SK-MEL-5 (cell line): ENCODE measurements at places on chromosomes 1 and 21.

GRCh38 chr21:36260030-36260787, 59.8 kb upstream of the MORC3 start:
- peak; percentile 71 for DNase-seq

- DNase-seq = no peak
Observed at GRCh38 chr1:39759436-39759726, 11.8 kb downstream of the OXCT2 start.

GRCh38 chr1:150577557-150578271, 1.7 kb downstream of the MCL1 start:
- peak; percentile 64 for DNase-seq

- DNase-seq = no peak
Observed at GRCh38 chr1:13761883-13762282, 61.9 kb downstream of the PRDM2 start.

DNA sequence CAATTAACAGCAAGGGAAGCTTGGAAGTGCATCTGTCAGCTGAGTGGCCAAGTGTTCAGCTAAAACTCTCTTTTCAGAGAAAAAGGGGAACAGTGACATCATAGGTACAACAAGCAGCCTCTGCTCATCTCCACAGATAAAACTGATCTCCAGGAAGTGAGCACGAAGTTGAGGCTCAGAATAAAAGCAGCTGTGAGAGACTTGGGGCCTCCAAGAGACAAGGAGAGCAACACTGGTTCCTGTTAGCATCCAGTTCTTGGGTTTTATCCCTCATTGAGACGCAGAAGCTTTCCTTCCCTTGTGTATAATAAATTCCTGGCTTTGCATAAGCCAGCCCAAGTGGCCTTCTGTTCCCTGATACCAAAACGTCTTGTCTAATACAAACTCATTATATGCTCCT, 20.0 kb upstream of the CNN3 start:
- no peak for DNase-seq

GRCh38 chr1:153293480-153293775, 19.3 kb downstream of the PGLYRP3 start:
- DNase-seq = no peak

GRCh38 chr1:214566158-214567104, 15.0 kb upstream of the PTPN14 start:
- no peak for DNase-seq

DNA sequence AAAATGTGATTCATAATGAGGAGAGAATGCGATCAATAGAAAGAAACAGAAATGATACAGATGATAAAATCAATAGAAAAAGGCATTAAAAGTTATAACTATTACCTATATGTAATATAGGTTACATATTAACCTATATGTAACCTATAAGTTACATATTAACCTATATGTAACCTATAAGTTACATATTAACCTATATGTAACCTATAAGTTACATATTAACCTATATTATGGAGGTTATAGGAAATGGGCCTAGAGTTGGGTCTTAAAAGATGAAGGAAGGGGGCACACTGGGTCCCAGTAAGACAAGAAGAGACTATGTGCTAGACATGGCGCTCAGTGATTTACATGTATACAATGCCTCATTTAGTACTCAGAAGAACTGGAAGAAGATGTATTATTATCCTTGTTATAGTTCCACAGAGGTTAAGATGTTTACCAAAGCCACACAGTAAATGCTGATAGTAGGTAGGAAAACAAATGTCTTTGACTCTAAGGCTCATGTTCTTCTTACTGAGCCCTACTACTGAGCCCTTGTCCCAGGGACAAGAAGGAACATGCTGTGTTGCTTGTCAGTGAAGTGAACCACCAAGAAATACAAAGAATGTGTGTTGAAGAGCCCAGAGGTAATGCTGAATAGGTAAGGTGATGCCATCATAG, 444.6 kb upstream of the PLXNA2 start:
- DNase-seq = no peak

DNA sequence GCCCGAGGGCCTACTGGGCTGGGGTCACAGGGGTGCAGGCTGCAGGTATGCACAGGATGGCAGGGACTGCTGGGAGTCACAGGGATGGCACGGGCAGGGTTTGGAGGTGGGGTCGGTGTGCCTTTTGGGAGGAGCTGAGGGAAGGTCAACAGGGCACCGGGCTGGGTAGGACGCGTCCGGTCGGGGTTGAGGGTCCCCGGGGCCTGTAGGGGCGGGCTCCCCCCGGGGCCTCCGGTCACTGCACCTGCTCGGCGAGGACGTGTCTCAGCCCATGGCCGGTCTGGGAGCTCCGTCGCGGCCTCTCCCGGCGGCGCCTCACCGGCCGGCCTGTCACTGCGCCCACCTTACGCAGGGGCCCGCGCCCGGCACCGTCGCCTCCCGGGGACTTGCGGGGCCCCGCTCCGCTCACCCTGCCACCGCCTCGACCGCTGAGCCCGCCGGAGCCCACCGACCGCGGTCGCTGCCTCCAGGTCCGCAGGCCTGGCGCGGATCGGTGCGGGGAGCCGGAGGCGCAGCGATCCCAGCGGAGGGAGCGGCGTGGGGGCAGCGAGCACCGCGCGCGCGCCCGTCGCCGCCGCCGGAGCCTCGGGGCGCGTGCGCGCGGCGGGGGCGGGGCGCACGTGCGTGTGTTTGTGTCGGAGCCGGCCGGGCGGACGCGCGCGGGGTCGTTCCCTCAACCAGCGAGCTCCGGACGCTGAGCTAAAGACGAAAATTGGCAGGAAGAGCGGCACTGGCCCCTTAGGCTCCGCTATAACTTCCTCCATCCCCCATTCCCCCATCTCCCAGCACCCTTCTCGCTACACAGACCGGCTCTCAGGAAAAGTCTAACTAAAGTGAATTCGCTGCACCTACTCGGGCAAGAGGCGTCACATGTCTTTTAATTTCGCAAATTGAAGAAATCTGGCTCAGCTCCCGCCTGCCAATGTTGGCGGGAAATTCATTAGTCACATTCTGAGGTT, at the start of gene AMIGO1:
Gene AMIGO1, minus strand, starts transcription at position 552 of the 959 bp plus-strand sequence. CDS start 815 bp downstream, outside the sequence.
- peak; percentile 24 for DNase-seq

- DNase-seq = no peak
Observed at GRCh38 chr21:27371115-27371974, 404.5 kb upstream of the ADAMTS5 start.

- no peak for DNase-seq
Observed at GRCh38 chr21:39168800-39169199, 14.5 kb downstream of the PSMG1 start.

DNA sequence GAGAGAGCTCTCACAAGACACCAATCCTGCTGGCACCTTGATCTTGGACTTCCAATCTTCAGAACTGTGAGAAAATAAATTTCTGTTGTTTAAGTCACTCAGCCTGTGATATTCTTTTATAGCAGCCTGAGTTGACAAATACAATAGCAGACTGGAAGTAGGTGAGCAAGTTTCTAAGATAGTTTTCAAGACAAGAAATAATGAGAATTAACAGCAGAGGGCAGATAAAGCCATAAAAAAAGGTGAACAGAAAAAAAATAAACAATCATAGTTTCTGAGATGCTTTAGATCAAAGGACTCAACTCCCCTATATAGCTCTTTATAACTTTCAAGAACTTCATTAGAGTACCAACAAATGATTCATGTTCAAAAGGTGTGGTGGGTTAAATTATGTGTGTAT, 119.8 kb downstream of the PLPPR5 start:
- DNase-seq = no peak

DNA sequence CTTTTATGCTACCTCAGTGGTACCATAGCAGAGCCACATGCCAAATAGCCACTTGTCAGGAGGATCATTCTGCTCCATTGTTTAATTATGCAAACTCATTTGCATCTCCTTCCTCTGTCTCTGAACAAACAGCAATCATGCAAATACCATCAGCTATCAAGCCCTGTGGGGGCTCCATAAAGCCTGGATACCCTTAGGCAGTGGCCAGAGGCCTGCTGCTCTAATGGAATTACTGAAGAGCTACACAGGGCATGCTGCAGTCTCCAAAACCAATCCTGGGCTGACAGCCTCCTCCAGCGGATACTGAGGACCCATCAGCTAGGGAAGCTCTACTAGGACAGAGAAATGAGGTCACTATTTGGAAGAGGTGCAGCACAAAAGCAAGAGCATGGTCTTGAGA, 376.3 kb downstream of the KCNH1 start:
- DNase-seq = no peak

- no peak for DNase-seq
Observed at GRCh38 chr1:214330222-214330621, 49.3 kb downstream of the SMYD2 start.

DNA sequence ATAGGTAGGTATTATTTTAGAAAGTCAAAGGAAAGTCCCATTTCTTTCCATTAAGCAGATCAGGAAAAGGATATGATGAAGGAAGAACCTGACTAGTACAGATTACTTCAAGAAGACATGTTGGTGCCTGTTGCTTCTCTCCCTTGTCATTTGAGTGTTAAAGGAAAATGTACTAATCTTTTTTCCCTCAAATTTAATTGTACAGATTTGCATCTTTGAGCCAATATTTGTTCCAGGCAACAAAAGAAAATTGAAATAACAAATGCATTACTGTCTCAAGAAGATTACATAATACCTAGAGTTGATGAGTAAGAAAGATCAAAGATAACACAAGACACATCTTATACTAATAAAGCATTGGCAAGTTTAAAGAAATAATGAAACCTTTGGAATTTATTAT, 566.9 kb upstream of the ZP4 start:
- DNase-seq = no peak

GRCh38 chr21:44931137-44931500, 8.7 kb upstream of the SLX9 start:
- no peak for DNase-seq

DNA sequence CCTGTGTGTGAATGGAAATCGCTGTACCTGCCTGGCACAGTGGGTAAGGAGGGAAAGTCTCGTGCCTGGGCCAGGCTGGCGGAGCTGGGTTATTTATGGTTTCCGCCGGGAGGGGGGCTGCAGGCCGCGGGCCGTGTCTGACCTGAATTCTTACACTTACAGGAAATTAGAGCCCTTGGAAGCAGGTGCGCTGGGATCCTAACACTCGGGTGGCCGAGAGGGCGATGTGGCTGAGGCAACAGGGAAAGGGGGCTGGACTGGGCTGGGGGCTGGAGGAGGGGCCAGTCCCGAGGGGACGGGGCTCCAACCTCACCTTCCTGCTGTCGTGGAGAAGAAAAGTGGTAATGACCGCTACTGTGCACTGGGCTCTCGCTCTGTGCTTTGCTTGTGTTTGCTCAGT, 109.4 kb upstream of the WNT4 start:
- no peak for DNase-seq

- no peak for DNase-seq
Observed at GRCh38 chr1:222728746-222729145, 8.3 kb upstream of the FAM177B start.

- peak; percentile 53 for DNase-seq
Observed at GRCh38 chr1:7379441-7379971, 391.6 kb upstream of the VAMP3 start.

DNA sequence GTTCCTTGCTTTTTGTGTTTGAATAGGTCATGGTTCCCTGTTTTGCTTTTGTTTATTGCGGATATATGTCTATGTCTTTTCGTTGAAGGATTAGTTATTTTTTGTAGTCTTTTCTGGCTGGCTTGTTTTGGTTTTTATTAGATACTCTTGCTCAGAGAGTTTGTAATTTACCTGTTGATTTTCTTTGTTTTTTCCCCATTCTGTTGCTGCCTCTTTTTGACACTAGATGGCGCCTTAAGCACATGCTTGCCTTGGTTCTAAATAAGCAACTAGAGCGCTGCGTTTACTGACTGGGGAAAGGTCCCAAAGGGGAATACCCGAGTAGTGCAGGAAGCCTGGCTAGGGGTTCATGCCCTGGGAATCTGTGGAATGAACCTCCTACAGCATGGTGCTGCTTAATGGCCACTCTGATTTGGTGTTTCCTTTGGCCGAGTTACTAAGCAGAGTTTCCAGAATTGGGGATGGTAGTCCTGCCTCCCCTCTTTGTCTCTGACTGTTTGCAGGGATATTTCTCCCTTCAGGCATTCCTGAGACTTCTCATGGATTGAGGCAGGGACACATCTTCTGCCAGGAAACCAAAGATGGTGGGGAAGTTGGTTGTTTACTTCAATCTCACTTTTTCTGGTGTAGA, 143.2 kb downstream of the PTPRU start:
- peak; percentile 48 for DNase-seq

GRCh38 chr1:19514391-19514831, 29.1 kb upstream of the CAPZB start:
- no peak for DNase-seq

DNA sequence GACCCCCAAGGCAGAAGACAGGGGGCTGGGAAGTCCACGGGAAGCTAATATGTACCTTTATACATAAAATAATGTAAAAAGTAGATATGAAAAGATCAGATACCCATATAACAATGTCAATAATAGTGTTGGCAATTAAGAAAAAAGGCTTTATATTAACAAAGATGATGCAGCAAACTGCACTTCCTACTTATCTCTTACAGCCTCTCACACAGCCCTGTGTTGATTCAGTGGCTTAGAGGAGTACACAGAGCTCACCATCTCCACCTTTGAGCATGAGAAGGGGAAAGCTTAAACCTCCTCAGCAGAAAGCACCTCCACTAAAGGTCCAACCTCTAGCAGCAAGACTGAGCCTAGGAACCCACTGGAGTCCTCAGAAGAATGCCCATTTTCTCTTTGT, 7.2 kb upstream of the VSIG8 start:
- DNase-seq = no peak

GRCh38 chr21:37292041-37292440, 24.9 kb upstream of the VPS26C start:
- no peak for DNase-seq

- no peak for DNase-seq
Observed at GRCh38 chr1:25641931-25642573, 25.5 kb downstream of the MAN1C1 start.

DNA sequence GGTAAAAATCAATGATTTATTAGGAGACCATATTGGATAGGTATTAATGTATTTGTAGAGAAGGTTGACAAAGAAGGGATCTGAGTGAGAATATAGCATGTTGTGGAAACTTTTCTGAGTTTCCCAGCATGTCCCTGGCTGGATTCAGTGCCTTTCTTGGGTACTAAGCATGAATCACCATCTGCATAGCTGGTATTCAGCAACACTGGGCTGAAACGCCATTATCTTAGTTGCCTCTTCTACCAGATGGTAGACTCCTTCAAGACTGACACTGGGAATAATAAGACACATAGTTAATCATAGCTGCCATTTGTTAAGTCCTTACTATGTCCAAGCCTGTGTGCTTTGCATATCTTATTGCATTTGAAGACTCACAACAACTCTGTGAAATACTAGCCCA, 45.5 kb downstream of the ATP5PF start:
- DNase-seq = no peak

GRCh38 chr1:47993416-47993740, 3.8 kb downstream of the TRABD2B start:
- DNase-seq = no peak

- no peak for DNase-seq
Observed at GRCh38 chr1:40925834-40926410, 53.6 kb upstream of the CTPS1 start.

GRCh38 chr21:31326522-31327242, 17.4 kb downstream of the TIAM1 start:
- no peak for DNase-seq

- no peak for DNase-seq
Observed at GRCh38 chr1:18469514-18469913, 11.2 kb upstream of the KLHDC7A start.

DNA sequence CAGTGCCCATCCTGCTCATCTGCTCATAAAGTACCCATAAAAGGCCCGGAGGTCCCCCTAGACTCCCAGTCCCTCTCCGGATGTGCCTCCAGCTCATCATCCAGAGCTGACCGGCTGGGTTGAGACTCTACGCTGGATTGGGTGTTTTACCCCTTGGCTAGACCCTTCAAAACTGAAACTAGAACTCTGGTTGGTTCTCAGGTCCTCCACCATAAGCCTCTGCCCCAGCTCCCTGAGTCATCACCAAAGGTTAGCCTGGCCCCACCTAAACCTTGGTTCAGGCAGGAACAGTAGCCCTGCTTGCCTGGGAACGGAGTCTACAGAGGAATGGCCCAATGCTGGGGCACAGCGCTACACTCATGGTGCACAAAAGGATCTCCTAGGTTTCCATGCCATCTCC, 75.1 kb downstream of the TLR5 start:
- DNase-seq = no peak
